ENCODE measurements at places on chromosomes 16 and 17. TPM values are rescaled to one million over a fixed set of nuclear protein-coding genes. Genes with fewer than 3 reads are reported as not detected.

Gene GP2
- not detected for total RNA-seq

Gene FTO
- 162 TPM for total RNA-seq

Gene ZP2
- total RNA-seq, result not detected

Gene ABCC12
- total RNA-seq, result 1.3 TPM

Gene LPO
- total RNA-seq, result not detected

Gene ADORA2B
- total RNA-seq, result 3.1 TPM

Gene ADAMTS18
- 0.94 TPM for total RNA-seq

Gene IL32
- 1.6 TPM for total RNA-seq

Gene VMP1
- total RNA-seq, result 166 TPM

Gene ITGAD
- not detected for total RNA-seq

Gene CDC42EP4
- total RNA-seq, result 70.7 TPM

Gene CCL16
- not detected for total RNA-seq

Measured in parietal lobe (tissue), 2 donors.